ENCODE measurements at places on chromosomes 16 and 17.

DNA sequence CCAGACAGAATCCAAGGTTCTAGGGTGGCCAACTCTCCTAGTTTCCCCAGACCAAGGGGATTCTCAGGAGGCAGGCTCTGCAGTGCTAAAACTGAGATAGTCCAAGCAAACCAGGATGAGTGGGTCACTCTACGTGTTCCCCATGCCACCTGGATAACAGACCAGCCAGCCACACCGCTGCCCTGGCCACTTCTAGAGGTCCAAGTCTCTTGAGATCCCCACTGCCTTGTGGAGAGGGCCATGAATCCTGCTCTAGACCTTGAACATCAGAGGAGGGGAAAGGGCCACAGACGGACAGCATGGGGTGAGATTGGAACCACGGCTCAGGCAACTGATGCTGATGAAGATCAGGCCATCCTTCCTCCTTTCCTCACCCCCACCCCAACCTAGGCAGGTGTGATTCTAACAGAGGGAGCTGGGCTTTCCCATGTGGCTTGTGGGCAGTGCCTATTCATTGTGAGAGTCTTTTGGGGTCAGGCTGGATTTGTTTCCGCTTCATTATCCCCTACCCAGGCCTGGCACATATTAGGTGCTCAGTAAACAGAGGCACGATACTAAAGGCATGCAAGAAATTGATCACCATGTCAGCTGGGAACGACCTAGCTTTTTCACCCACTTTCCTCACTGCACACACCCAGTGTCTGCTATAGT is 16.8 kb upstream of the TVP23A start:
- no peak overlapping the region for H3K27ac ChIP-seq
- H3K4me1 ChIP-seq, result no peaks in the 10 kb centered on the region
- H3K4me3 ChIP-seq, result no peak overlapping the region
- peaks cover 29% of the 10 kb centered on the region for H3K27me3 ChIP-seq

- H3K27me3 ChIP-seq, result peaks cover under 1% of the 10 kb centered on the region
- H3K36me3 ChIP-seq, result peaks cover 6% of the 10 kb centered on the region
- H3K4me1 ChIP-seq, result peaks cover 15% of the 10 kb centered on the region
- no peak for DNase-seq
Measured at GRCh38 chr17:82235056-82235774, 6.4 kb downstream of the SLC16A3 start.

DNA sequence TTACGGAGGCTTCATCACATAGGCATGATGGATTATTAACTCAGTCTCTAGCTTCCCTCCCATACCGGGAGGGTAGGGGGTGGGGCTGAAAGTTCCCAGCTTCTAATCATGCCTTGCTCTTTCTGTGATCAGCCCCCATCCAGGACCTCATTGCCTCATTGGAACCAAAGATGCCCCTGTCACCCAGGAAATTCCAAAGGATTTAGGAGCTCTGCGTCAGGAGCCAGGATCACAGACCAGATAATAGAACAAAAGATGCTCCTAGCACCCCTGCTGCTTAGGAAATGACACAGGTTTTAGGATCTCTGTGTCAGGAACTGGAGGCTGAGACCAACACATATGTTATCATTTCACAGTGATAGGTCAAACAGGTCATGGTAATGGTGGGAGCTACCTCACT is 9.7 kb downstream of the USB1 start:
- peaks cover 25% of the 10 kb centered on the region for H3K36me3 ChIP-seq
- H3K27me3 ChIP-seq, result no peaks in the 10 kb centered on the region
- no peak for DNase-seq
- H3K27ac ChIP-seq, result no peak overlapping the region
- H3K4me1 ChIP-seq, result no peaks in the 10 kb centered on the region
- H3K4me3 ChIP-seq, result no peak overlapping the region

DNA sequence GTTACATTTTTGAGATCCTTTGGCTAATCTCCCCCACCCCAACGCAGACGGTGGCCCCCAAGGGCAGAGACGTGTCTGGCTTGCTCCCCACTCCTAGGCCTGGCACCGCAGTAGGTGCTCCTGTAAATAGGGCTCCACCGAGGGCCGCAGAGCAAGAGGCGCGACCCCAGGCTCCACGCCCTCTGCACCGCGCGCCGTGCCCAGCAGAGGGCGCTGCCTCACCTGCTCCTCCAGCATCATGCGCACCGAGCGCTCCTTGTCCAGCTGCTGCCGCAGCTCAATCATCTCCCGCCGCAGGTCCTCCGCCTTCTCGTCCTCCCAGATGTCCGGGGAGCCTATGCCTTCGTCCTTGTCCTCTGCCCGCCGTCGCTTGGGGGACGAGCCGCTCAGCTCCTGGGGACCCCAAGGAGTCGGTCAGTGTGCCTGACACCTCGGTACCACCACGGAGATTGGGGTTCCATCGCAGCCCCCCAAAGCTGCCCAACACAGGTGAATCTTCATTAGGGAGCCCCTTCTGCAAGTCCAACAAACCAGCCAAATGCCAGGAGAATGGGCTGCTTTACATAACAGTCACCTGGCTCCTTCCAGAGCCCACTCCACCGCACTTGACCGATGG is 11.2 kb downstream of the TFAP4 start:
- H3K27ac ChIP-seq, result peak overlapping the region; percentile 43
- H3K36me3 ChIP-seq, result peaks cover 17% of the 10 kb centered on the region
- H3K4me3 ChIP-seq, result no peak overlapping the region
- H3K27me3 ChIP-seq, result no peaks in the 10 kb centered on the region
- peaks cover 12% of the 10 kb centered on the region for H3K4me1 ChIP-seq

GRCh38 chr17:57264776-57265175 is 8.5 kb downstream of the MSI2 start:
- H3K27me3 ChIP-seq, result no peaks in the 10 kb centered on the region
- DNase-seq, result no peak
- H3K4me1 ChIP-seq, result peaks cover 37% of the 10 kb centered on the region

GRCh38 chr16:30041841-30042240 is 10.8 kb upstream of the TLCD3B start:
- no peak overlapping the region for H3K4me3 ChIP-seq
- no peak for DNase-seq
- no peaks in the 10 kb centered on the region for H3K36me3 ChIP-seq
- H3K4me1 ChIP-seq, result no peaks in the 10 kb centered on the region
- peaks cover 19% of the 10 kb centered on the region for H3K27me3 ChIP-seq
- H3K27ac ChIP-seq, result no peak overlapping the region

GRCh38 chr17:7550344-7550743 is 1.5 kb downstream of the TNFSF12 start:
- H3K36me3 ChIP-seq, result no peaks in the 10 kb centered on the region
- H3K4me1 ChIP-seq, result peaks cover 9% of the 10 kb centered on the region
- peak overlapping the region; percentile 58 for H3K4me3 ChIP-seq
- DNase-seq, result no peak

DNA sequence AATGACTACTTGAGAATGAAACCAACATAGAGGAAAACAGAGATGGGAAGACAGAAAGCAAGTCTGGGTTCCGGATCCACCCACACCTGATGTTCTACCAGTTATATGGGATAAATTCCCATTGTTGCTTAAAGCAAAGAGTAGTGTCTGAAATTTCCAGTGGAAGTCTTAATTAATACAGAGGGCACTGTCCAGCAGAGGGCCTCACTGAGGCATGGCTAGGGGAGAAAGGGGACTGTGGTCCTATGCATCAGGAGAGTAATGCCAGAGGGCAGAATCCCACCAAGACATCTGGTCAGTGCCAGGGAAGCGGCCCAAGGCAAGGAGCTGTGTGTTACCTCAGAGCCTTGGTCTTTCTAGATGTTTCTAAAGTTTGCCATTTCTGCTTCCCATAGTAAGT is 7.5 kb upstream of the UMOD start:
- H3K4me3 ChIP-seq, result no peak overlapping the region
- H3K4me1 ChIP-seq, result no peaks in the 10 kb centered on the region

DNA sequence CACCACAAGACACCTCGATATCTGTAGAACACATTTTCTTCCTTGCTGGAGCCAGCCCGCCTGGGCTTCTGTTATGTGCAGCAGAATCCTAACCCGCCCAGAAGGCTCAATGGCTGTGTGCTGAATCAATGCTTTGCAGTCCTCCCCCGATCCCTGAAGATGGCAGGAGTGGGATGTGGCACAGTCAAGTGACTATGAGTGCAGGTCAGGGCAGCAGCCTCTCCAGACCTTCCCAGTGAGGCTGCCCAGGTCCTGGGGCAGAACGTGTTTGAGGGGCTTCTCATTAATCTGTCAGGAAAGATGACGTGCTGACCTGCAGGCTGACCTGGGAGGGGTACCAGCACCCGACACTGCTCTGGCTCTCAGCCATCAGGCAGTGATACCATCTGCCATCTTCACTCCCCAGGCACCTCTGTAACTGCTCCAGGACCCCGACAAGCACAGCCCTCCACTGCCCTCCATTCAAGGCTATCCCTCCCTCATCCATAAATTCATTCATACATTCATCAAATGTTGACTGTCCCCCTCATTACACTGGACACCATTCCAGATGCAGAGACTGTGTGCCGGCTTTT is 35.2 kb downstream of the LRRC75A start:
- no peak for DNase-seq
- no peak overlapping the region for H3K27ac ChIP-seq
- H3K27me3 ChIP-seq, result no peaks in the 10 kb centered on the region
- H3K4me1 ChIP-seq, result peaks cover 10% of the 10 kb centered on the region
- no peaks in the 10 kb centered on the region for H3K36me3 ChIP-seq

GRCh38 chr17:72822358-72823023 is 270.0 kb downstream of the SLC39A11 start:
- no peak overlapping the region for H3K27ac ChIP-seq
- no peaks in the 10 kb centered on the region for H3K27me3 ChIP-seq
- H3K4me3 ChIP-seq, result no peak overlapping the region
- peaks cover 18% of the 10 kb centered on the region for H3K36me3 ChIP-seq
- no peak for DNase-seq

DNA sequence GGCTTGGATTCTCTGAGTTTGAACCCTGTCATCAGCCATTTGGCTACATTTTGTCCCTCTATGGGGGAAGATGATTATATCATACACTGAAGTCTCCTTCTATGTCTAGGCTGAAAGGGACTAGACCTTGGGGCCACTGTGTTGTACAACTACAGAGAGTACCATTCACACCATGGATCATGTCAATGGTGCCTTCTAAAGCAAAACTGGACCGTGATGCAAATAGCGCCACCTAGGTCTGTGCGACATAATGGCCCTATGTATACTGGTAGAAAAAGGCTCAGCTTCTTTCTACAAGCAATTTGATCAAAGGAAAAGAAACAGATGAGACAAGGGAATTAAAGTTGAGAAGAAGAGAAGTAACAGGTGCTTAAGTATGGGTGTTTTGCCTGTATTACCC is 100.7 kb downstream of the LYRM1 start:
- no peak overlapping the region for H3K27ac ChIP-seq
- H3K4me3 ChIP-seq, result no peak overlapping the region
- no peaks in the 10 kb centered on the region for H3K4me1 ChIP-seq
- DNase-seq, result no peak
